ENCODE measurements at places on chromosomes 11 and 22. TPM values are rescaled to one million over a fixed set of nuclear protein-coding genes. Genes with fewer than 3 reads are reported as not detected.

EMID1 gene
- polyA plus RNA-seq = 5.1 TPM

PHOX2A gene
- polyA plus RNA-seq = not detected

NAT10 gene
- 102 TPM for polyA plus RNA-seq

PLA2G3 gene
- polyA plus RNA-seq = not detected

DNA sequence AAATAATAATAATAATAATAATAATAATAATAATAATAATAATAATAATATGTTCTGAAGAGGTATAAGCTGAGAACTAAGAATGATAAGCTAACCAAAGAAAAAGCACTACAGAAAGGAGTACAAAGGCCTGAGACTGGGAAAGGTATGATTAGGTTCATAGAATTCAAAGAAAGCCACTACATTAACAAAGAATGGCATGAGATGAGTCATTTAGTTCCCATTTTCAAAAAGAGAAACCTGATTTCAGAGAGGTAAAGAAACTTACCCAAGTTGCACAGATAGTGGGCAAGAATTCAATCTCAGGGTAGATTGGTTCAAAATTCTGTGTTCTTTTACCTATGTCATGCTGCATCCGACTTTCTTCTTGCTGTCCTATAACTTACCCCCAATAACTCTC is 350.9 kb downstream of the TTC28 start:
- no peak for DNase-seq

- DNase-seq = no peak
These were observed 39.5 kb upstream of the SLC5A12 start for GRCh38 chr11:26761361-26761809.

DNA sequence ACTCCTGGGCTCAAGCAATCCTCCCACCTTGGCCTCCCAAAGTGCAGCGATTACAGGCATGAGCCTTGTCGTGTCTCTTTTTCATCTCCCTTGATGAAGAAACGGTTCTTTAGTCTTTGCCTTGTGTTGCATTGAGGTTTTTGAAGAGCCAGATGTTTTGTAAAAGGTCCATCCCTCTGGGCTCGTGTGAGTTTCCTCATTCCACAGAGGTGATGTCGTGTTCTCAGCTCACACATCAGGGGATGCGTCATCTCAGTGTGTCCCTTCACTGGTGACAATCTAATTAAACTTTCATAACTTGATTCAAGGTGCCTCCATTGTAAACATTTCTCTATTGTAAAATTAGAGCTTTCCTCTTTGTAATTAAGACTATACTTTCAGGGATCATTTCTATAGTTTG is 29.7 kb upstream of the TEF start:
- DNase-seq = no peak

- peak; percentile 32 for DNase-seq
These were observed 27.3 kb downstream of the STK33 start for GRCh38 chr11:8566613-8567210.

GRCh38 chr22:41910050-41911000 is 4.5 kb downstream of the SHISA8 start:
- no peak for DNase-seq

GRCh38 chr22:23401910-23402274 is 178.2 kb downstream of the IGLL1 start:
- DNase-seq = no peak

GRCh38 chr11:116844722-116845121 is 7.3 kb upstream of the APOA1 start:
- no peak for DNase-seq

- no peak for DNase-seq
These were observed 36.5 kb downstream of the MS4A2 start for GRCh38 chr11:60124802-60125432.

GRCh38 chr11:122804796-122805195 is 33.5 kb upstream of the CRTAM start:
- DNase-seq = no peak
